NCI-H82 (cell line): ENCODE measurements at places on chromosomes 7 and 10.

DNA sequence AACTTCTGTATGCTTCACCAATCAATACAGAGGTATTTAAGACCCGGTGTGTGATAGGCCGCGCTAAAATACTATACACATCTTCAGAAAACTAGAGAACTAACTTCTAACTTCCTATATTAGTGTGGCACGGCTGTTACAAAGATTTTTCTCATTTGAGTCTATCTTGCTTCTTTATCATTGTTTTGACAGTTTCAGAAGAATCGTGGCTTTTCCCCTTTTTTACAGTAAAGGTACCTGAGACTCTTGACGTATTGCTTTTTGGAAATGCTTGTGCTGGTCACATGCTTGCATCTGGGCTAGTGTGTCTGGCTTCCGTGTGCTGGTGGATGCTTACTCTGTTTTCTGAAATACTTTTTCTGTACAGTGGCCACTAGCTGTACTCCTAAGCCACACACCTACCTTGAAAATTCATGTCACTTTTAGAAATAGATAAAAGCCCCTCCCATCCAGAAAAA is 12.7 kb downstream of the IKZF1 start:
- DNase-seq, result no peak

GRCh38 chr7:53604201-53604600 is 568.8 kb downstream of the POM121L12 start:
- DNase-seq, result no peak

DNA sequence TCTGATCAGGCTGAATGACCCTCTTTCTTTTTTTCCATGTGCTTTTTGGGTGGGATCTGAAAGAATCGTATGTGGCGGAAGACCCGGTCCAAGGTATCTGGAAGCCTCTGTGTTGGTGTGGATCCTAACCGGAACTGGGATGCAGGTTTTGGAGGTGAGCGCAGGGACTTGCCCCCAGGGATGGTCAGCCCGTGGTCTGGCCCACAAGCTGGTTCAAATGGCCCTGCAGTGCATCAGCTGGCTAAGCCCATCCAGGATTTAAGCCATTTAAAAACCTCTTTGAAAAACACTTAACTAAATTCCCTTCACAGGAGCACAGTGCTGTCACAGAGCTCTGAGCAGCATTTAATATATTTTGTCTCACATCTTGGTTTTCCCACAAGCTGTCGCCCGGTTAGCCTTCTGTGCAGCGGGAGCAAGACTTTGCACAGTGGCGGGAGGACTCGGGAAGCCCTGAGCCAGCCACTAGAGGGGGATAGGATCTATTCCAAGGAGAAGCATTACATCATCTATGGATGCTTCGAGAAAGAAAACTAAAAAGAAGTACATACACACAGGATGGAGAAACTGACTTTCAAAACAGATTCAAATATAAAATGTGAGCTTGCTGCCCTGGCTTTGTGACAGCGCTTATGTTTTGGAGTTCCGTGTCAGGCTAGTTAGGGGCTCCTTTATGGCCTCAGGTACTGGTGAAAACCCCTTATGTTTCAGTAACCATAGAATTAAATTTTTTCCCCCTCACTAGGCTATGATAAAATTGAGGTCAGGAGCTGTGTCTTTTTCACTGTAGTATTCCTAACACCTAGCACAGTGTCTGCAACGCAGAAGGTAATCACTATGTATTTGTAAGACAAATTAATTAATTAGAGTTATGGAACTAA is 11.3 kb downstream of the CPA2 start:
- DNase-seq, result peak; percentile 92

DNA sequence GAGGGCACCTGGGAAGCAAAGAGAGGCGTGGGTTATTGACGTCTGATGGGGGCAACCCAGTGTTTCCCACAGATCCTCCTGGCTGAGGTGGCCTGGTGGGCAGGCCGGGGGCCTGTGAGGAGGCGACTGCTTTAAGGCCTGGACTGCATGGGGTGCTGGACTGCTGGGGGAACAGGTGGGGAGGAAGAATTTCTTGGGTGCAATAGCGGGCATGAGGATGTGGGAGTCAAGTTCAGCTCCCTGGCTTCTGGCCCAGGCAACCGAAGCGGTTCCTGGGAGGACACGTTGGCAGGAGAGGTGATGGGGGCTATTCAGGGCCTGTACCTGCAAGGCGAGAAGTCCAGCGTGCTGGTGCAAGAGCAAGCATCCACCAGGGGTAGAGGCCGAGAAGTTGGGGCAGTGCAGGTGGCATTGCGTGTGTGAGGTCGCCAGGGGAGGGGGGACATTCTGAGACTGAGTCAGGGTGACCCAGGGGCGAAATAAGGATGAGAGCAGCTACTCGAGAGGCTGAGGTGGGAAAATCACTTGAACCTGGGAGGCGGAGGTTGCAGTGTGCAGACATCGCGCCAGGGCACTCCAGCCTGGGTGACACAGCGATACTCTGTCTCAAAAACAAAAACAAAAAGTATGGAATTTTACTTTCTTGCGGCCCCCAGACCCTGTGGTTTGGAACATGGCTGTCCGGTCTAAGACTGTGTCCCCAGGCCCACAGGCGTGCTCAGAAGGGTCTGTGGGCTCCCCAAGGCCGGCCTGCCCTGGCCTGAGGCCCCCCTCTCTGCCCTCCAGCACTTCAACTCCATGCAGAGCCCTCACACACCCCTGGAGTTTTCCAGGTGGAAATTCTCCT is 53.6 kb upstream of the ELN start:
- no peak for DNase-seq

DNA sequence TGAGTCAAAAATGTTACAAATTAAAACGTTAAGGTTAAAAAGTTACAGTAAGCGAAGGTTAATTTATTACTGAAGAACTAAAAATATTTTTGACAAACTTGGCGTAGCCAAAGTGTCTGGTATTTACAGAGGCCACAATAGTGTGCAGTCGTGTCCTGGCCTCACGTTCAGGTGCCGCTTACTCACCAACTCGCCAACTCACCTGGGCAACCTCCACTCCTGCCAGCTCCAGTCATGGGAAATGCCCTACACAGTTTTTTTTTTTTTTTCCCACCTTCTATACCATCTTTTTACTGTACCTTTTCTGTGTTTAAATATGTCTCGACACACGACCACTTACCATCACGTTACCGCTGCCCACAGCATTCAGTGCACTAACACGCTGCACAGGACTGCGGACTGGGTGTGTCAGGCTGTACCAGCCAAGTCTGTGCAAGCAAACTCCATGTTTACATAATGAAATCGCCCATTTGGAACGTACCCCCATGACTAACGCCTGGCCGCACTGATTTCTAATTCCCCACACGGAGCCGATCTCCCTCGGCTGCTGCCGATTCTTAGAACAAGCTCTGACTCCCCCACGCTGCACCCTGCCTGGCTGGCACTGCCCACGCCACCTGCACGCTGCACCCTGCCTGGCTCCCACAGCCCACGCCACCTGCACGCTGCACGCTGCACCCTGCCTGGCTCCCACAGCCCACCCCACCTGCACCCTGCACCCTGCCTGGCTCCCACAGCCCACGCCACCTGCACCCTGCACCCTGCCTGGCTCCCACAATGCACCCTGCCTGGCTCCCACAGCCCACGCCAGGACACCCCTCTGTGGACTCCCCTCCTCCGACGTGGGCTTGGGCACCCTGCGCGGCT is 203.1 kb downstream of the ZMYND11 start:
- no peak for DNase-seq

DNA sequence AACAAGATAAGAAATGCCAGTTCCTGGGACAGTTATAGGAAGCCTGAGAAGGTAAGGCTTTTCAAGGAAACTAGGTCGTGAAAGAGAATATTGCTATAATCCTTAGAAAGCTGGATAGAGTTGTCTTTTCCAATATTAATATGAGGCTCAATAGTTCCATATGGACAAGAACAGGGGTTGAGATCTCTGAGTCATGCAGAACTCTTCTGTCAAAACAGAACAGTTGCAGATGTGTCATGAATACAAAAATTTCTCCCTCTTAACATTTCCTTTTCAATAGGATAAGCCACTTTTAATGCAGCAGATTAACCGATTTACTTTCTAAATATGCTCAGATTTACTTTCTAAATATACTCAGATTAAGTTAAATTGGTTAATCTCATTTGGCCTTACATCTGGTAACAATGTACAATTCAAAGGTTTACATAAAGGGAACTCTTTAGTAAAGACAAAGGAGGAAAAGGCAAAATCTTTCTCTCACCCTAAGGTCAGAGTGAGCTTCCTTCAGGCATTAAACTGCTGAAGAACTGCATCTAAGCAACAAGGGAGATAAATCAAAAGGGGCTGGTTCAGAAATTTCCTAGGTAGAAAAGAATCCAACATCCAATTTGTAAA is 104.7 kb upstream of the PCDH15 start:
- peak; percentile 28 for DNase-seq

GRCh38 chr10:130026670-130027456 is 62.8 kb upstream of the EBF3 start:
- no peak for DNase-seq

DNA sequence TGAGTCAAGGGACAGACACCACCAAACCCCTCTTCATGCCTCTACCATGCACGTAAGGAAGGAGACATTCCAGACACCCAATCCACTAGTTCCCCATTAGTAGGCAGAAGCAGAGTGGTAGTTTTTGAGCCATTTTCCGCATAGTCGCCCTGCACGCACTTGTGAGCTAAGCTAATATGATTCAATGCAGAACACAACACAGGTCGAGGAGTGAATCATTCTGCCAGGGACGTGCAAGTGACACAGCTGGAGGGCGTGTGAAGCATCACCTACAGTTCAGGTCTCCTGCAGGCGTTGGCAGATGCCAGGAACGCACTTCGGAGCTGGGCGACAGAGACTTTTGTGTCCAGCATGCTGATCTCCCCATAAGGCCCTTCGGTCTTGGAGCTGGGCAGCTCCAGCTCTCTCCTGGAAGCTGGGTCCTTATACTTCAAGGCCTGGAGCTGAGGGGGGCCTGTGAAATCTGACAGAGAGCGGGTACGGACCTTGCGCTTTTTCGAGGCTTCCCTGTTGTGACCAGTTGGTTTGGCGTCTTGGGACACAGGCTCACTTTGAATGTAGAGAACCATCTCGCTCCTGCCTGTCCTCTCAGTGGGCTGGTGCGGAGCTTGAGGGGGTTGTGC is 102.4 kb downstream of the SVIL start:
- DNase-seq, result no peak

- DNase-seq, result no peak
Observed at GRCh38 chr10:52452600-52453493, 138.8 kb downstream of the DKK1 start.

- no peak for DNase-seq
Observed at GRCh38 chr10:29850371-29850770, 209.0 kb downstream of the JCAD start.

GRCh38 chr7:148662646-148663045 is 36.1 kb upstream of the CUL1 start:
- no peak for DNase-seq

DNA sequence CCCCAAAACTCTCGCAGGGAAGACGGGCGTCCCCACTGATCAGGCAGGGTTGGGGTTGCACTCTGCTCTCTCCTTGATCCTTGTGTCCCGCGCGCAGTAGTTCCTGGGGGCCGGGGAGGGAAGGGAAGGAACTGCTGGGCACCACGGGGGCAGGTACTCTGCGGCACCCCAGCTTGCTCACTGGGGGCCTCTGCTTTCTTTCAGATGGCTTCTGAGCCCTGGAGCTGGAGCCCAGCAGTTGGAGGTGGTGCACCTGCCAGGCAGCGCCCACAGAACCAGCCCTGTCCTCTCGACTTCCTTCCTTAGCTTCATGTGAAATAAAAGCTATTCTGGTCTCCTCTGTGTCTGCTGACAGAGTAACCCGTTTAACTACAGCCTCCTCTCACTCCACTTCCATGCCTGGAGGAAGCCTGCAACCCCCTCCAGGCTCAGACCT is 12.2 kb downstream of the PLAC9 start:
- no peak for DNase-seq

- DNase-seq, result no peak
Observed at GRCh38 chr7:90404777-90405176, 1.5 kb downstream of the CLDN12 start.

- DNase-seq, result no peak
Observed at GRCh38 chr10:86079088-86079487, 287.5 kb downstream of the GRID1 start.

- peak; percentile 54 for DNase-seq
Observed at GRCh38 chr7:21542891-21543527, at the start of gene DNAH11. Gene DNAH11 (plus strand): TSS chr7:21543039. CDS start chr7:21543246, 207 bp downstream.

DNA sequence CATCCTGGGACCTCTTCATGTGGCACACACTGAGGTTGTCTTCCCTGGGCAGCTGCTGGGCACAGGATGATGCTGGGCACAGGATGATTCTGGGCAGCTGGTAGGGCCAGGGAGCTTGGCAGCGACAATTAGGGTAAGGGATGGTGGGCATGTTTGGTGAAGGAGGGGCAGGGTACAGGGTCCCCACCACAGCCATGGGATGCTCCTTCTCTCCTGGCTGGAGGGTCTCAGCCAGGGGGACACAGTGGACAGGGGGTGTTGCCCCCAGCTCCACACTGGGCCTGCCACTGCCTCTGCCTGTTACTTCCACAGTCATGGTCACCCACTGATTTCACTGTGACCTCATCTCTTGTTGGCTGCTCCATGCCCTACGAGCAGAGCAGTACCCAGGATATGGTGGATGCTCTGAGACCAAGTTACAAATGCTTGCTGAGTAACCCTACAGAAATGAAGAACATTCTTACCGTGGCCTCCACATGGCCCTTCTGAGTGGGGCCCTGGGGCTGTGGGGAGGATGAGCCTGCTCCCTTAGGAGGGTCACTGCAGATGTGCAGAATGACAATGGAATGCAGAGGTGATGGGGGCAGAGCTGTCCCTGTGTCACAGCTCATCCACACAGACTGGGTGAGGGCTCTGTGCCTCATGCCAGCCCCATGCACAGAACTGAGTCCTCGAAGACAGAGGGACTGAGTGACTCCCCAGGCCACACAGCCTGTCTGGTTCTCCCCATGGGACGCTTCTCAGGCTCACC is 28.4 kb upstream of the RET start:
- no peak for DNase-seq

DNA sequence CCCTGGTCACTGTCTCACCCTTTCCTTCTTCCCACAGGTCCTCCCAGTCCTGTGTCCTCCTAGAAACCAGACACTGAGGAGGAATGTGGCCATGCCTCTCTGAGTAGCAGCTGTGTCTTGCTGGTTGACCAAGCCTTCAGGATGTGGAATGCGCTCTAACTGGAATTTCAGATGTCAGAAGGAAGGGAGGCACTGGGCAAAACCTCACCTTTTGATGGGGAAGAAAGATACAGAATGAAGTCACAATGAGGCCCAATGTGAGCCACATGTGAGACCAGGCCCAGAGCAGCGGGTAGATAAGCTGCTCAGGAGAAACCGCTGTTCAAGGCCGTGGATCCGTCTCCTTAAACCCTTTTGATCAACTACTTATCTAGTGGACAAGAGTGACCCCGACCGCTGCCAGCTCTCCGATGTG is 54.8 kb upstream of the ECHDC3 start:
- DNase-seq, result no peak

DNA sequence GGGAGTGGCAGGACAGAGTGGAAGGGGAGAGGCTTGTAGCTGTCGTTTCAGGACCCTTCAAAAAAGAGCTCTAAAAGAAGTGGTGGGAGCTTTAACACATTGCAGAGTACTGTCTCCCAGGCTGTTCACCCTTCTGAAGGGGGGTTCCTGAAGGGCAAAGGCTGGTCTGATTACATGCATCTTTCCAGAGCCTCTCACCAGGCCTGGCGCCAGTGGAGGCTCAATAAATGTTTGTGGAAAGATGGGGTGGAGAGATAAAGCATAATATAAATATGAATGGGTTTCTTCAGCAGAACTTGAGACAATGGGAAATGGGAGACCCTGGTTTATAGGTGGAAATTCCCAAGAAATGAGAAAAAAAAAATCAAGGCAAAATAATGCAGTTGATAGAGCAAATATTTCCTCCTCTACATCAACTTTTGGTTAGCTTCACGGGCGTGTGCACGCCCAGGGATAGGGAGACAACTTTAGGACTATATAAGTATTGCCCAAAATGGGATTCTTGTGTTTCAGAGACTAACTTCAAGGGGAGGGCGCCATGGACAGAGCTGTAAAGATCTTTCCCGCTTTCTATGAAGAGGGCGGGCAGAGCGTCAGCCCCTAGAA is 613 bp upstream of the BUB3 start:
- DNase-seq, result no peak
